Kidney (tissue), 22 donors: ENCODE measurements at places on chromosomes 12 and 14. TPM values are rescaled to one million over a fixed set of nuclear protein-coding genes. Genes with fewer than 3 reads are reported as not detected.

CCDC198 gene
- 166 TPM for total RNA-seq

CCND2 gene
- total RNA-seq: 94.4 TPM

LGALS3 gene
- total RNA-seq: 235 TPM

METTL17 gene
- total RNA-seq: 53.2 TPM

ANP32D gene
- not detected for total RNA-seq

PTGDR gene
- 3.1 TPM for total RNA-seq

DACT1 gene
- 18.6 TPM for total RNA-seq

KRT73 gene
- not detected for total RNA-seq

BCAT1 gene
- 15.5 TPM for total RNA-seq
